Kidney (tissue), 22 donors: ENCODE measurements at places on chromosomes 2 and 18. TPM values are rescaled to one million over a fixed set of nuclear protein-coding genes. Genes with fewer than 3 reads are reported as not detected.

The TUBA4B gene
- 0.98 TPM for total RNA-seq

DNA sequence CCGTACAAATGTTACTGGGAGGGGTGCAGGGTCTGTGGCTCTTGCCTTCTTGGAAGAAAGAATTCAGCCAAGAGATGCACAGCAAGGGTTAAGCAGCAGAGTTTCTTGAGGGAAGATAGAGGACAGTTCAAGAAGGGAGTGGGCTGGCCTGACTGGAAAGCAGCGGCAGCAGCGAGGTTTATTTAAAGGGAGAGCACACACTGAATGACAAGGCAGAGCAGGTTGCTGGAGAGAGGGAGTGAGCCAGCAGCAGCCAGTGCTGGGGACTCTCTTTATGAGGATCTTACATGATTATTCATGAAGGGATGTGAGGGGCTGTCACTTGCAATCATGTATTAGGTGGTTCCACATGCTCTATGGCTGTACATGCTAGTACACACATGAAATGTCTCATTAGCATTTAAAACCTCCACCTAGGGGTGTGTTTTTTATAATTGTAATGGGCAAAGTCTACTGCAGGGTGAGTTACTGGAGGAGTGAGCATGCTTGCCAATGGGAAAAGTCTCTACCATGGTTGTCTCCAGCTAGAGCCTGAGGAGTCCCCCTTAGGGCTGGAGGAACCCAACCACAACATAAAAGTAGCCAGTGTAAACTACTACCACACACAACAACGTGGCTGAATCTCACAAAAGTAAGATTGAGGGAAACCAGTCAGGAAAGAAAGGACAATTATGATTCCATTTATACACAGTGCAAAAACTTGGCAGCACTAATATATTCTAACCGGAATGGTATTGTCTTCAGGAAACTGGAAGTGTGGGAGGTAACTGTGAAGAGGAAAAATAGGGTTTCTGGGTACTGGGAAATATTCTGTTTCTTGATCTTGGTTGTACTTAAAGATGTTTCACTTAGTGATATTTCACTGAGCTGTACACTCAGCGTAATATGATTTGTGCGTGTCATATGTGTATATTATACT is 87.6 kb upstream of the FAM110C start:
- H3K27ac ChIP-seq: no peak overlapping the region
- H3K4me3 ChIP-seq: no peak overlapping the region
- H3K36me3 ChIP-seq: no peaks in the 10 kb centered on the region
- no peaks in the 10 kb centered on the region for H3K27me3 ChIP-seq

GRCh38 chr2:85756195-85756594 is 2.4 kb downstream of the ATOH8 start:
- DNase-seq: no peak
- no peaks in the 10 kb centered on the region for H3K27me3 ChIP-seq
- no peak overlapping the region for H3K4me3 ChIP-seq
- H3K4me1 ChIP-seq: peaks cover 31% of the 10 kb centered on the region

GRCh38 chr2:57569396-57569795 is 477.2 kb upstream of the VRK2 start:
- no peaks in the 10 kb centered on the region for H3K4me1 ChIP-seq
- H3K4me3 ChIP-seq: no peak overlapping the region
- DNase-seq: no peak
- no peaks in the 10 kb centered on the region for H3K36me3 ChIP-seq
- no peaks in the 10 kb centered on the region for H3K27me3 ChIP-seq

DNA sequence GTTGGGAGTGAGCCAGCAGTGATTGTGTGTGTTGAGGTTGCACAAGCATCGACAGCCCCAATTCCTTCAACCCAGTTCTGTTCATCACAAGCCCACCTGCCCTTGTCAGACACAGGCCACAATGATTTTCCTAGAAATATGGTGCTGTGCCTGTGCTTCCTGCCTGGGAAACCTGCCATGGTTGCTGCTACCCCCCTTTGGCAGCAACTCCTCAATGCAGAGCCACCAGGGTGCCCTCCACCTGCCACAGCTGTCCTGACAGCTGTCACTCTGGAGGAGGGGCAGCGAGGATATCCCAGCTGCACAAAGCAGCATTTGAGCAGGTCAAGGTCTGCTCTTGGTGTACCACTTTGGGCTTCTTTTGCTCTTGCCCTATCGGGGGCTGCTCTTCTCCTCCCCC is 27.1 kb downstream of the SMIM21 start:
- H3K27me3 ChIP-seq: no peaks in the 10 kb centered on the region
- DNase-seq: no peak
- no peaks in the 10 kb centered on the region for H3K4me1 ChIP-seq
- H3K4me3 ChIP-seq: no peak overlapping the region
- H3K27ac ChIP-seq: no peak overlapping the region

DNA sequence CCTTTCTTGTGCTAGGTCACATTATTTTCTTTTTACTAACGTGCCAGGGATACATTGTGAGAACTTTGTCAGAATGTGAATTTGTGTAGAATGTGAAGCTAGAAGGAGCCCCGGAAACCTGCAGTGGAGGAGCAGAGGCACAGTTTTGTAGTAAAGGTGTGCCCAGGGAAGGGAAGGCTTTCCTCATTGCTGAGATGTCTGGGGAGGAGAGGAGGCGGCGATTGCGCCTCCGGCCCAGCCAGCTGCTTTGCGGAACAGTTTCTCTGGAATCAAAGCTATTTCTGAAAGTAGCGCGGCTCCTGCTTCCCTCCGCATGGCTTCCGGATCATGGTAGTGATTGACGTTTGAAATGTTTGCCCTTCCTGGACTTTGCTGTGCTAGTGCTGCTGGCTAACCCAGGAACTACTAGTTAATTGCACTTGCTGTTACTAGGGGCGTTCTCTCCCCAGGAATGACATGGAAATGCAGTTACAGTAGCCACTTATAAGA is 83.1 kb upstream of the RBM44 start:
- peaks cover 11% of the 10 kb centered on the region for H3K4me1 ChIP-seq
- H3K27me3 ChIP-seq: no peaks in the 10 kb centered on the region
- DNase-seq: peak; percentile 67
- no peaks in the 10 kb centered on the region for H3K36me3 ChIP-seq
- H3K4me3 ChIP-seq: peak overlapping the region; percentile 27
- peak overlapping the region; percentile 41 for H3K27ac ChIP-seq

GRCh38 chr2:127706215-127706990 is 5.1 kb downstream of the SFT2D3 start:
- no peak for DNase-seq
- H3K27ac ChIP-seq: no peak overlapping the region
- H3K27me3 ChIP-seq: no peaks in the 10 kb centered on the region
- H3K36me3 ChIP-seq: peaks cover 22% of the 10 kb centered on the region
- no peak overlapping the region for H3K4me3 ChIP-seq

- H3K4me3 ChIP-seq: no peak overlapping the region
- no peak for DNase-seq
- peaks cover 6% of the 10 kb centered on the region for H3K36me3 ChIP-seq
- no peaks in the 10 kb centered on the region for H3K27me3 ChIP-seq
- H3K4me1 ChIP-seq: no peaks in the 10 kb centered on the region
These were observed 20.0 kb downstream of the CCDC138 start for GRCh38 chr2:108806371-108807113.

- no peaks in the 10 kb centered on the region for H3K27me3 ChIP-seq
- no peaks in the 10 kb centered on the region for H3K36me3 ChIP-seq
- no peak overlapping the region for H3K27ac ChIP-seq
- no peak overlapping the region for H3K4me3 ChIP-seq
These were observed 1485.2 kb upstream of the PIK3C3 start for GRCh38 chr18:40469851-40470250.

GRCh38 chr2:236499691-236500578 is 69.7 kb upstream of the ACKR3 start:
- H3K4me3 ChIP-seq: no peak overlapping the region
- no peaks in the 10 kb centered on the region for H3K27me3 ChIP-seq
- no peaks in the 10 kb centered on the region for H3K36me3 ChIP-seq
- no peaks in the 10 kb centered on the region for H3K4me1 ChIP-seq

DNA sequence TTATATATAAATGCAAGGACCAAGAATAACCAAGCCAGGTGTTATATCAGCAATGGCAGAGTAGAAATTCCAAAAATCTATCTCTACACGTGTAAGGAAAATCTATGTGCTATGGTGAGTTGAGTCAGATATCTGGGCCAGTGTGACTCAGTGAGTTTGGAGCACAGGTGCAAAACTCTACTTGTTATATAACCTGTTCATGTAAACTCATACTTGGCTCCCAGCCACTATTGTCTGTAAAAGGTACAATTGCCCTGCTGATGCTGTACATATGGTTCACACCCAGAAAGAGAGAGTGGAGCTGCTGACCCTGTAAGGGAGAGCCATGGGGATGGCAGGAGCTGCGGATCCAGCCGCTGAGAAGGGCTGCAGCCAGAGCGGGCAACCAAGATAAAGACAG is 112.0 kb downstream of the TRABD2A start:
- no peak overlapping the region for H3K27ac ChIP-seq
- no peak overlapping the region for H3K4me3 ChIP-seq
- no peaks in the 10 kb centered on the region for H3K36me3 ChIP-seq

DNA sequence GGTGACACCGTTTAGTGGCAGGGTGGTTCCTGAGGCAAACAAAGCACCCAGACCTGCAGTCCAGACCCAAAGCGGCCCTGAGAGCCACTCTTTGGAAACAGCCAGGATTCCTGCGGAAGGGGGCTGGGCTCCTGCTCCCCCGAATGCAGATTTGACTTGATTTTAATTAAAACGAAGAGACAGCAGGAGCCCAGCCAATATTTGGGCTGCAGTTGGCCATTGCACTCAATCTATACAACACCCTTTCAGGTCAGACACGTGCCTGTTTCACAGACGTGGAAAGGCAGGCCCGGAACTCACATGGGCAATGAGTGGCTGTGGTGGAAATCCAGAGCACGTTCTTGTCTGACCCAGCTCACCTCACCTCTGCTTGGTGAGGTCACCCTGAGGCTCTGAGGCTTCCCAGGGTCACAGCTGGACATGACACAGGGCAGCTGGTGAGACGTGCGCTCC is 122.4 kb downstream of the NDUFA10 start:
- no peaks in the 10 kb centered on the region for H3K4me1 ChIP-seq
- H3K27ac ChIP-seq: no peak overlapping the region
- H3K27me3 ChIP-seq: no peaks in the 10 kb centered on the region
- DNase-seq: peak; percentile 15

DNA sequence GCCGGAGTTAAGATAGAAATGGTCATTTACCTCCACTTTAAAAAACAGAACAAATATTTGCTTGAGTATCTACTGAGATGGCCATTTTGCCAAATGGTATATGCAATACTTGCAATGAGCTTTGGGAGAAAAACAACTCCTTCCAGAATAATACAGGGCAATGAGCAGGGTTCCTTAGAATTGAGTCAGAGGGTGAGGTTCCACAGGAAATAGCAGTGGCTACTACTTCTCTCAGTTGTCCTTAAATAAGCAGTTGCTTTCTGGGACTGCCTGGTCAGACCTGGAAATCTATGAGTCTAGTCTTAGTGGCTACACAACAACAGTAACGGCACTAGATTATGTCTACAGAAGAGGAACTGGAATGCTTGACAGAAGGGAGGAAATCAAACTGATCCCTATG is 80.9 kb upstream of the CCDC85A start:
- no peak overlapping the region for H3K27ac ChIP-seq
- no peak overlapping the region for H3K4me3 ChIP-seq
- no peaks in the 10 kb centered on the region for H3K4me1 ChIP-seq
- H3K36me3 ChIP-seq: no peaks in the 10 kb centered on the region
- no peaks in the 10 kb centered on the region for H3K27me3 ChIP-seq
- no peak for DNase-seq

The SPP2 gene
- not detected for total RNA-seq

The DOK1 gene
- 16.7 TPM for total RNA-seq

The SETBP1 gene
- total RNA-seq: 71.7 TPM

GRCh38 chr2:69188182-69188900 is 175.4 kb downstream of the ANTXR1 start:
- no peaks in the 10 kb centered on the region for H3K27me3 ChIP-seq
- no peak overlapping the region for H3K4me3 ChIP-seq
- no peaks in the 10 kb centered on the region for H3K4me1 ChIP-seq

GRCh38 chr18:6449213-6449612 is 34.5 kb upstream of the L3MBTL4 start:
- H3K27ac ChIP-seq: no peak overlapping the region
- H3K27me3 ChIP-seq: no peaks in the 10 kb centered on the region
- H3K36me3 ChIP-seq: no peaks in the 10 kb centered on the region
- DNase-seq: no peak

DNA sequence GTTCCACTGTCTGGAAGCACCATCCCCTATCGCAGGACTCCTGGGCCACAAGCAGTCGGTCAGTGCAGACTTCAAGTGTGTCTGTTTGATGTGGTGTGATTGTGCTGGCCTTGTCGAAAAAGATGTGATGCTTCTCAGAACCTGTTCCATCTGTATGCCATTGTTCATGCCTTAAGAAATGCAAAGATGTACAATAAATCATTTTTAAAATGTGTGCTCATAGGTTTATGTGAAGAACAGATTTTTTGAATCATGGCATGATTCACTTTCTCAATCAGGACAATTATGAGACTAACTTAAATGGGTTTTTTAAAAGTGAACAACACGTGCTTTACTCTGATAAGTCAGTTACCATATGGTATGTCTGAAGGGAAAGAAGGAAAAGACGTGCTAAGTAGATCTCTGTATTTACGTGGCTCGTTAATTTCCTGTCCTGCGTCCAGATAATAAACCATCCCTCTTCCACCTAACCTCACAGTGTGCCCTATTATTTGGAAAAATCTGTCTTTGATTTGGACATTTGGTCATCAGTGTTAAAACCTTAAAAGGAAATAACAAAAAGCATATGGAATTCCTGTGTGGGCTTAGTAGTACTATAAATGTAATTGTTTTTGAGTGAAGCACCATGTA is 54.9 kb downstream of the PRKRA start:
- H3K4me1 ChIP-seq: no peaks in the 10 kb centered on the region
- no peak overlapping the region for H3K27ac ChIP-seq
- no peak for DNase-seq
- no peaks in the 10 kb centered on the region for H3K36me3 ChIP-seq

DNA sequence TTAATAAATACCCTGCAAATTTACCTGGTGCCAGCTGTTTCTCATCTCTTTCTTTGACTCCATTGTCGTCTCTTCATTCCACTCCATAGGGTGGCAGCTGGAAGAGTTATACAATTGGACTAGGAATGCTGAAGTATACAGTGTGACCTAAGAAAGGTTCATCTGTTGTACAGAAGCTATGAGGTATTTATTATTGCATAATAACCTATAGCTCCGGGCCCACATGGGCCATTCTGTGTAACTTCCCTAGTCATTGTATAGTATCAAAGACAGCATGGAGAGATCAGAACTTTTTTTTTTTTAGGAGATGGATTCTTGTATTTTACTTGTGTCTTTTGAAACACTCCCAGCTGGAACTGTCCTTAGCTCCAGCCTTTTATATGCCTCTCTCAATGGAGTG is 26.2 kb downstream of the BMP10 start:
- H3K27ac ChIP-seq: no peak overlapping the region
- no peaks in the 10 kb centered on the region for H3K27me3 ChIP-seq
- no peaks in the 10 kb centered on the region for H3K4me1 ChIP-seq
- H3K36me3 ChIP-seq: no peaks in the 10 kb centered on the region
- H3K4me3 ChIP-seq: no peak overlapping the region

- peaks cover 2% of the 10 kb centered on the region for H3K4me1 ChIP-seq
- no peak overlapping the region for H3K4me3 ChIP-seq
- H3K36me3 ChIP-seq: no peaks in the 10 kb centered on the region
- no peaks in the 10 kb centered on the region for H3K27me3 ChIP-seq
- DNase-seq: no peak
These were observed 74.1 kb upstream of the SMAD7 start for GRCh38 chr18:49024804-49025421.
